ENCODE measurements at places on chromosomes 4 and X.
A peak's percentile ranks its signal among the peaks of the same experiment; 100 is the strongest.

GRCh38 chrX:153750127-153750774 is 13.8 kb upstream of the PLXNB3 start:
- no peak for DNase-seq

DNA sequence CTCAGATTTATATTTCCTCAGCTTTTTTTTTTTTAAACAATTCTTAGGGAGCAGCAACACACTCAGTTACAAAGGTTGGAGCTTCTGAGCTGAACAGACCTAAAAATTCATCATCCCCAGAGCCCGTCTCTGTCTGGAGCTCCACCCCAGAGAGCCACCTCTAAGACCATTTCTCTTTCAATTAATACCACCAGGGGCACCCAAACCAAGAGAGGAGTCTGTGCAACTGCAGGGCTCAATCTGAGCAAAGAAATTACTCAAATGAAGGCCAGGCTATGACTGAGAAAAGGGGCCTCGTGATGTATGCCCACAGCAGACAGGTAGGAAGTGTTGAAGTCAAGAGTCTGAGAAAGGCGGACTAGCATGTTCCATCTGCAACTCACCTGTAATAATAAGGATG is 95.5 kb downstream of the C4orf51 start:
- DNase-seq = no peak

DNA sequence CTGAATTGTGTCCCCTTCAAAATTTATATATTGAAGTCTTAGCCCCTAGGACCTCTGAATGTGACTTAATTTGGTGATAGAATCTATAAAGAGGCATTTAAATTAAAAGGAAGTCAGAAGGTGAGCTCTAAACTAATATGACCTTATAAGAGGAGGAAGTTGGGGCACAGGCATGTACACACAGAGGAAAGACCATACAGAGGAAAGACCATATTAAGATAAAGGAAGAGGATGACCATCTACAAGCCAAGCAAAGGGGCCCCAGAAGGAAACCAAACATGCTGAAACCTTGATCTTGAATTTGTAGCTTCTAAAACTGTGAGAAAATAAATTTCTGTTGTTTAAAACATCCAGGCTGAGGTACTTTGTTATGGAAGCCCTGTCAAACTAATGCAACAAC is 26.9 kb upstream of the CYBB start:
- no peak for DNase-seq

GRCh38 chr4:73127839-73128453 is 58.4 kb upstream of the COX18 start:
- DNase-seq = peak; percentile 4

GRCh38 chr4:113375964-113376666 is 326.7 kb downstream of the ANK2 start:
- DNase-seq = no peak

DNA sequence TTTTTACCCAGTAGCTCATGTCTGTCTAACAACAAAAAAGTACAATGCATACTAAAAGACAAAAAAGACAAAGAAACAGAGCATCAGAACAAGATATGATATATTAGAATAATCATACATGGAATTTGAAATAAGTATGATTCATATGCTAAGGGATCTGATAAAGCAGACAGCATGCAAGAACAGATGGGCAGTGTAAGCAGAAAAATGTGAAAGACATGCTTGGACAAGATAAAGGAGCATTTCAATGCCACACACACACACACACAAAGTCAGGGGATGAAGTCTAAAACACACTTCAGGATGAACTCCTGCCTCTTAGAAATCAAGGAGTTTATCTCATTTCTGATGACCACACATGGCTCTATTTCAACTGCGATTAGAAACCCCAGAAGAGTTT is 649.6 kb upstream of the NDST4 start:
- no peak for DNase-seq

DNA sequence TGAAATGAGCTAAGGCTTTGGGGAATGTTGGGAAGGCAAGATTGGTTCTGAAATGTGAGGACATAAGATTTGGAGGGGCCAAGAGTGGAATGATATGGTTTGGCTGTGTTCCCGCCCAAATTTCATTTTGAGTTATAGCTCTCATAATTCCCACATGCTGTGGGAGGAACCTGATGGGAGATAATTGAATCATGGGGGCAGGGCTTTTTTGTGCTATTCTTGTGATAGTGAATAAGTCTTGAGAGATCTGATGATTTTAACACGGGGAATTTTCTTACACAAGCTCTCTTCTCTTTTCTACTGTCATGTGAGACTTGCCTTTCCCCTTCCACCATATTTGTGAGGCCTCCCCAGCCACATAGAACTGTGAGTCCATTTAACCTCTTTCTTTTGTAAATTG is 157.6 kb upstream of the C1QTNF7 start:
- DNase-seq = no peak

All from HTR-8/SVneo (cell line).